HS-27A (cell line): ENCODE measurements at places on chromosomes 5 and 9.

- no peak for DNase-seq
Observed at GRCh38 chr5:180250329-180250728, 41.3 kb upstream of the RASGEF1C start.

DNA sequence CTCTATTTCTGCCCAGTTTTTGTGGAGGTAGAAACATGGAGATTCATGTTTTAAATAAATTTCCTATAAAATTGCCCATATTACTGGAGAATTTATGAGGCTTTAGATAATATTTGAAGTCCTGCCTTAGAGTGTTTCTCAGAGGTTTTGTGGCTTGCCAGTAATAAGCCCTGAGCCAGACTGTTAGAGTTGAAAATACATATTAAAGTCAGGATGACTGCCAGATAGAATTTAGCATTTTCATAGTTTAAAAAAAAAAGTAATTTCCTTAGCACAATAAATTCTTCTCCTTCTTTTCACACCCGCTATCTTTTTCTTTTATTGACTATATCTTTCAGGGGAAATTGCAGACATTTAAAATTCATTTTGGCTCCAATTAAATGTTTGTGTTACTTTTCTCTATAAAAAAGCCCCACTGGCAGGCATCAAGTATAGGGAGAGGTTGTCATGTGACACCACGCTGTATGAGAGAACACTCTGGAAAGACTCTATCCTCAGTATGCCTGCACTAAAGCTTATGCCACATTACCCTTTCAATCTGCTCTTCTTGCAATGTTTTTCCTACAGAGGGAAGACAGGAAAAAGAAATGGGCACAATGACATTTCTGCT, 135.2 kb downstream of the MPDZ start:
- DNase-seq: no peak

DNA sequence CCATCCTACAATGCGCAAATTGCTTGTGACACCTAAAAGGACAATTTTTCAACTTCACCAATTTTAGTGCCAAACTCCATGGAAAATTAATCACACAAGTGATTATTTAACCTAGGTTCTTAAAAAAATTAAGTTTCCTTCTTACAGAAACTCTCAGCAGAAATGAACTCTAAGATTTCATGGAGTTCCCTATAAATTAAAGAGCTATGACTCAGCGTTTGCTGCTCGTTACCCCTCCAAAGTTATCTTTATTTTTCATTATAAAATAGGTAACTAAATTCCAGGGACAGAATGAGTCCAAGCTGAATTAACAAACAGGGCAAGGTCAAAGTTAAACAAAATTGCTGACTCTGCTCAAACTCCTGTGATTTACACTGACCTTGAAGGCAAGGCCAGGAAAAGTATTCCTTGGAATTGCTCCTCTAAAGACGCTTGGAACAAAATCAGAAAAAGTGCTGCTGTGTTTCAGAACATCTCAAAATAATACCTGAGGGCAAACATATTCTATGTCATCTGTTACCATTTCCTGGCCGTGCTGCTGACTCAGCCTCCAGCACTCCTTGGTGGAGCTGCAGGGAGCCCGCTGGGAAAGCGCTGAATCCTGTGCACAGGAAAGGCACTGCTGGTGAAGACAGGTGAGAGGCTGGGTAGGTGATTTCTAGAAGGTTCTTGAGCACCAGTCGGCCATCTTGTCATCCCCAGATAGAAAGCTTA, 2.5 kb upstream of the CMBL start:
- DNase-seq: no peak

GRCh38 chr9:77595426-77596095, 52.6 kb downstream of the GNA14 start:
- no peak for DNase-seq

DNA sequence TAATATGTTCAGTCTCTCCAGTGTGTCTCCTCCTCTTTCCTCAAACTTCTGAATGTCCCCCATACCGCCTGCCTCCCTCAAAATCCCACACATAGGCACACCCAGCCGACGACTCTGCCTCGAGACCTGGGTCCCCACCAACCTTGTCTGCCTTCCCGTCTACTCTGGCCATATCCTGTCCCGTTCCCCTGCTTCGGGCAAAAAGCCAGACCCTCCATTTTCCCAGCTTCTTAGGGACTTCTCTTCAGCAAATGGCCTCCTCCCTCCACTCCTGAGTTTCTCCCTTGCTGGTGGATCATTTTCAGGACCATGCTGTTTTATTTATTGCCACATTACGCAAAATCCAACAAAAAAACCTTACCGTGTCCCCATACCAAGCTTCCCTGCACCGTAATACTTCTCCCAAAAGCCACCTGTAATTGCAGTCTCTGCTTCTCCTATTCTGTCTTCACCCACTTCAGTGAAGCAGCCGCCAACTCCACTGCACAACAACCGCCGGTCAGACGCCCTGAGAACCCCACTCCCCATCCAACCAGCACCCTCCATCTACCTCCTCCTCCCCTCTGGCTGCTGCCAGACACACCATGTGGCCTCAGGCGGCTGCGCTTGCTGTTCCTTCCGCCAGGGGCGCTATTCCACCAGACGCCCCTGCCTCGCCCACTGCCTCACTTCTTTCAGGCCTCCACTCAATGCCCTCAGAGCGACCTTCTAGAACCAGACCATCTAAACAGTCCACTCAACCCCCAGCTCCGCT, 117.0 kb downstream of the TRPM6 start:
- DNase-seq: no peak

DNA sequence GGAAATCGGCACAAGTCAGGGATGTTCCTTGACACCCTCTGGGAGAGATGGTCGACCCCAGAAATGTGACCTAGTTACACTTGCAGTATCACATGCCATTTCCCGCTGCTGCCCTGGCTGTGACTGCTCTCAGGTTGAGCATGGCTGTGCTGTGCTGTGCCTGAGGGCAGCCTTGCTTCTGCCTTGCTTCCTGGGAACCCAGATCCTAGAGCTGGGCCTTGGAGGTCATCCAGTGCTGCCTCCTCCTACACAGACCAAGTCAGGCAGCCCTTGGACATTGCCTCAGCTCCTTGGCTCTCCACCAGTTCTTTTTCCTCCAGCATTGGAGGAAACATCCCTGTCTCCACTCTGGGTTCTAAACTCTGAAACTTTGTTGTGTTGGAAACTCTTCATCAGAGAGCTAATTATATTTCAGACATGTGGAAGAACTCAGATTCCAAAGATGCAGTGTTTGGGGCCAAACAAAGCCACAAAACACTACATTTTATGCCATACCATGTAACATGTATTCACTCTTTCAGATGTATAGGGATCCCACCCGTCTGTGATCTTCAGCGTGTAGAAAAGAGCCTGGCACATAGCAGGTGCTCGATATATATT, 6.1 kb downstream of the MAMDC2 start:
- DNase-seq: no peak

DNA sequence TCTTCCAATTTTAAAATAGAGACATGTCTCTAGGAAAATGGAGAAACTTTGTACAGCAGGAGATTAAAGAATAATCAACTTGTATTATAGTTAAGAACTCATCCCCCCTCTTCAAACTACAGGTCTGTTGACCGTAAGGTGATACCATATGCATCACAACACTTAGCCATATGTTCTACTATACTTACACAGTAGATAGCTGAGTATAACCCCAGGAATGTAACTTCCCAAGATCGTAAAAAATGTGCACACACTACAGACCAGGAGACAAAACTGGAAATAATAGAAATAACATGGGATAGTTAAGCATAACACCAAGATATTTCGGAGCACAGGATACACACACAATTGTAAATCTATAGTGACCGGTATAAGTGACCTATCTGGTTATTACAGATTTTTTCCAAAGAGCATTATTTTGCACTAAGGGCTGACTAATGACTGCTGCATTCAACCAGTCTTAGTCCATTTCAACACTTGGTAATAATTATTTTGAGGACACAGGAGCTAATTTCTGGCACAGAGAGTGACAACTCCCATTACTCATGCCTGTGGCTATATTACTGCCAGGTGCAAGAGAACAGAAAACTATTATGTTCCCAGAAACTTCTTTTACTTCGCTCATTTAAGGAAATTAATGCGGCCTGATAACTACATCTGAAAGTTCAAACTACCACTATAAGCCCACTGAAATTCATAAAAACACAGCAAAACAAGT, 15.4 kb upstream of the ZNF622 start:
- DNase-seq: no peak

DNA sequence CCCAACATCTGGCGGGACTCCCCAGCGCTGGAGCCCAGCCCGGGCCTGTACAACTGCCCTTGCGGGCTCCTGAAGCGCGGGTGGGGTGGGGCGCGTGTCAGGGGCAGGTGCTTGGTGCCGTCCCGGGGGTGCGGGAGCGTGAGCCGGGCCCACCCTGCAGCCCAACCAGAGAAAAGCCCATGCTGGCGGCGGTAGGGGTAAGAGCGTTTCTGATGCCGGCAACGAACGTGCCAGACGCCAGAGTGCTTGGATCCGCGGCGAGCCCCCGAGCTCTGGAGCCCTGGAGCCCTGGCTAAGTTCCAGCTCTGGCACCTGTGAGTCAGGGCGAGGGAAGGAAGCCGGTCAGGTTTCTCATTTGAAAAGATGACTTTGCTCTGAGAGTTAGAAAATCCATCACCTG, 58.0 kb downstream of the ZNF510 start:
- DNase-seq: no peak

DNA sequence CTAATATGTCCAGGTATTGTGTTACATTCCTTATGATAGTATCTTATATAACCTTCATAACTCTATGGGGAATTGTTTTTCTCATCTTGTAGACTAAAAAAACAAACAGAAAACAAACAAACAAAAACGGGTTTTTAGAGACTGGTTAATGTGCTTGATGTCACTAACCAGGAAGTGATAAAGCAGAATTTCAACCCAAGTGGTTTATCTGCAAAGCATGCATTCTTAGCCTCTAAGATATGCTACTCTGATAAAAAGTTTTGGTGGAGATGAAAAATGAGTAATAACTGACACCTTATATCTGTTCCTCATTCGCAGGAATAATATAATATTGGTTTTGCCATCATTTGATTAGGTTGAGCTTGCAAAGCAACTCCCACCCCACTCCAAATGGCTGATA, 53.4 kb downstream of the PUM3 start:
- no peak for DNase-seq

GRCh38 chr5:101782352-101783103, 513.6 kb downstream of the SLCO4C1 start:
- no peak for DNase-seq
